ENCODE measurements at places on chromosomes 16 and 17.

DNA sequence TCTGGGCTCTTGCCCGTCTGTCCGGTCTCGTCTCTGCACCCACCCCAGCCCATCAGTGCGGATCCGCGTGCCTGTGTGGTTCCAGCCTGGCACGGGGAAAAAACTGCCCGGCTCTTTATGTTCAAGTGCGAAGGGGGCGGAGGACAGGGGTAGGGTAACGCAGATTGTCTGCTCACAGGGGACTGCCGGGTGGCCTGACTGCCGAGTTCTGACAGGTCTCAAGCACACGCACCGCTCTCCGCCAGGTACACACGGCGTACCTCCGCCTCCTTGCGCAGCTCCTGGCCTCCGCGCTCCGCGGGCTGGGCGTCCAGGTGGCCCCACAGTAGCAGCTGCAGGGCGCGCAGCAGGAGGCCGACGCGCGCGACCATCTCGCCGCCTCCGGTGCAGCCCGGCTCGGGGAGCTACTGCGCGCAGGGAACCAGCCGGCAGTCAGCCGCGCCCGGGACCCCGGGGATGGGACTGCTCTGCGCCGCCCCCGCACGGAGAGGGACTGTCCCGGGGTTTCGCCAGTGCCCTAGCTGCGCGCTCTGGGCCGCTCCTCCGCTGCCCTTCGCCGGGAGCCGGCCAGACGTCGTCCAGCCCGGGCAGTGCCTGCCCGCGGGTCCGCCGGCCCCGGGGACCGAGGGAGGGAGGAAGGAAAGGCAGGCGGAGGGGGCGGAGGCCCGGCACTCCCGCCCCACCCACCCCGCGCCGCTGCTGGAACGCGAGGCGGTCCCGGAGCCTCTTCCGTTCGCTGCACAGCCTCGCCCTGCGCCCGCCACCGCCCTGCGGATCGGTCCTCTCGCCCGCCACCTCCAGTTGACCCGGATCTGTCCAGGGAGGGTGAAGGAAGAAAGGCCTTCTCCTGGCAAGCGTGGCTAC lies at the start of gene MMP28:
Gene MMP28, minus strand, starts transcription at position 635 of the 864 bp plus-strand sequence. Its CDS starts 264 bp downstream, at position 371.
- peak; percentile 82 for DNase-seq

- DNase-seq: no peak
Measured at GRCh38 chr17:60601447-60602384, 1.7 kb downstream of the PPM1D start.

DNA sequence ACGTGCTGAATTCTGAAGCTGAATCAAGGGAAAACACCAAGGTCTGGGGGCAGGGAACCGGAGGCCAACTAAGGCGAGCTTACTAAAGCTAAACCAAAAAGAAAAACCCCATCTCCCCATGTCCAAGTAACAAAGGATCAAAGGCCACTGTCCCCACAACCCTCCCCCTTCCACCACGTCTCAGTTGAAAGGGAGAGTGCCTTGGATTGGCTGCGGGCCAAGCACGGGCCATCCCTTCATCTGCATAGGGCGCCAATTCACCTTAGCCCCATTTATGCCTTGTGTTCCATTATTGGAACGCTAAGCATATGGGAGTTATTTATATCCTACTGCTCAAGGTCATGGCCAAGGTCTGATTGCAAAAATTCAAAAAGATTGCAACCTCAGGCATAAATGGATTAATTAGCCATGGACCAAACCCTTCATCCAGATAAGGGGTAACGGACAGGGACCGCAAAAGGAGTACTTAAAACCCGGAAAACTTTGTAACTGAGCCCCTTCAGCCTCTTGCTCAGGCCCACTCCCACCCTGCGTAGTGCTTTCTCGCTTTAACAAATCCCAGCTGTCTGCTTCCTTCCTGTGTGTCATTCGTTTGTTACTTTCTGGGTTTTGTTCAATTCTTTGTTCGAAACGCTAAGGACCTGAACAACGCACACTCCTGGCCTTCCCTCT lies 740 bp upstream of the ATP6V0D1 start:
- DNase-seq: peak; percentile 88

GRCh38 chr17:77366206-77366557 lies 225.4 kb downstream of the SEC14L1 start:
- DNase-seq: peak; percentile 43

- DNase-seq: no peak
Measured at GRCh38 chr17:38585918-38586529, 19.7 kb downstream of the SRCIN1 start.

DNA sequence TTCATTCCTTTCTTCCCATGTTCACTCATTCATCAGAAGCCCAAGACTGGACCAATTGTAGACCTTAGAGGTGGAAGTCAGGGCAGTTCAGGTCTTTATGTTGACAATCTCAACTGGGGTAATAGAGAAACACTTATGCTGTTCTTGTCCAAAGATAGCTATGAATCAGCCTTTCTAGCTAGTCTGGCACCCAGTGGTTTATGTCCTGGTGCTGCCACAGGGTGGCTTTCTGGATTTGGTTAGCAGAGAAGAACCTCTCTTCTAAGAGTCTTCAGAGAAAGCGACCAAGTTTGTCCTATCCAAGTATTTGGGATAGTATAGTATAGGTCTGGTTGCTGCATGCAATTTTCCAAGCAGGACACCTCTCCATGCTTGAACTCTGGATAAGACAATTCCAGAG lies 83.3 kb downstream of the NOG start:
- no peak for DNase-seq

- no peak for DNase-seq
Measured at GRCh38 chr16:54843424-54843750, 87.3 kb upstream of the IRX5 start.

DNA sequence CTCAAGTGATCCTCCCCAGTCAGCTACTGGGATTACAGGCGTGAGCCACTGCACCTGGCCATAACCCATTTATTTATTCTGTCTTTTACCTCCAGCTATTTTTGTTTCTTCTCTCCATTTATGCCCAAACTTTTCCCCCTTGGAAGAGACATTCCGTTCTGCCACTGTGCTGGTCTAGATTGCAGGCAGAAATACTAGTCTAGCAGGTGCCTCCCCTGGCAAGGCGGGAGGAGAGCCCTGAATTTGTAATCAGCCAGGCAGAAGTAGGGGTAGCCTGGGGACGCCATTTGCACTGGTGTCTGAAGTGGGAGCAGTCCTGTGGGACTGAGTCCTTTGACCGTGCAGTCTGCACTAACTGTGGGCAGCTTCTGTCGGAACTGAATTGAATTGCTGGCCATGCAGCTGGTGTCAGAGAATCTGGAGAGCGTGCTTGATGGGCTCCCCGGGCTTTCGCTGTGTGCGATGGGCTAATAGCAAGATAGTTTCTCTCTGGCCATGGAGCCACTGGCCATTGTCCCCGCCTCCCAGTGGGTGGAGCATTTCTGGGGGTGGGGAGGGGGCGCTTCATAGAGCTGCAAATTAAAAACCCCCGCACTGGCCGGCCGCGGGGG lies 31.5 kb upstream of the LITAF start:
- no peak for DNase-seq
